ENCODE measurements at places on chromosomes 2 and 18.

GRCh38 chr2:73218298-73218697 lies 4.3 kb downstream of the SMYD5 start:
- no peak for DNase-seq

DNA sequence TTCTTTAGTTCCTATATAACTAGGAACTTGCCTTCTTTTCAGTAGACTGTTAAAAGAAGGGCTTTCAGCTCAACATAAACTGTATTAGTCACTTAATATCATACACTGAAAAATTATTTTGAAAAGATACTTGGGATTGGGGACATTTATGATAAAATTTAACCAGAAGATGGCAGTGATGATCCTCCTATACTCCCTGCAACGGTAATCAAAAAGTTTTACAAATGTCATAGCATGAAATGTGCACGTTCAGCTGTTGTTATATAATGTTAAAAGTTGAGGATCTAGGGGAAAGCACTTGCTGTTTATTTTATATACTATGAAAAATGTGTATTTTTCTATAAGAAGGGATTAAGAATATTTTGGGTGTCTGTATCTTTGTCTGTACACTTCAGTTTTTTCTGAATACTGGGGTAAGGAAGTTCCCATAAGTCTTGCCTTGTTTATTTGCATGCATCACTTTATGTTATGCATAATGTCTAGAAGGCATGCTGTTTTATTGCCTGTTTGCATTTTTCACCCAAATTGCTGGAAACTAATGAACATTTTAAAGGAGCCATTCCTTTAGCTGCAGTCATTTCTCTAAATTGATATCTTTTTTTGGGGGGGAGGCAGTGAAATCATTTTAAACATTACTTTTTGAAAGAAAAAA lies 19.0 kb downstream of the DYNC1I2 start:
- DNase-seq, result no peak

DNA sequence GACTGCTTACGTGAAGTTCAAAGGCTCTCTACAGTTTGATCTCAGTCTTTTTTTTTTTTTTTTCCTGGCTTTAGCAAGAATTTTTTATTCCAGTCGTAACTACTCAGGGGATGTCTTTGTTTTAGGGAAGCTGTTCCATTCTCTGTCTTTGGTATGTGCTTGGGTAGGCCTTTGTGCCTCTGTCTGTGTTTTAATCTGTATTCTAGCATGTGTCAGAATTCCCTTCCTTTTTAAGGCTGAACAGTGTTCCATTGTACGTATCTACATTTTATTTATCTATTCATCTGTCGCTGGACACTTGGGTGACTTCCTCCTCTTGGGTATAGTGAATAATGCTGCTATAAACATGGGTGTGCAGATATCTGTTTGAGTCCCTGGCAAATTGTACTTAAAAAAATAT lies 42.6 kb downstream of the MYO1B start:
- no peak for DNase-seq

DNA sequence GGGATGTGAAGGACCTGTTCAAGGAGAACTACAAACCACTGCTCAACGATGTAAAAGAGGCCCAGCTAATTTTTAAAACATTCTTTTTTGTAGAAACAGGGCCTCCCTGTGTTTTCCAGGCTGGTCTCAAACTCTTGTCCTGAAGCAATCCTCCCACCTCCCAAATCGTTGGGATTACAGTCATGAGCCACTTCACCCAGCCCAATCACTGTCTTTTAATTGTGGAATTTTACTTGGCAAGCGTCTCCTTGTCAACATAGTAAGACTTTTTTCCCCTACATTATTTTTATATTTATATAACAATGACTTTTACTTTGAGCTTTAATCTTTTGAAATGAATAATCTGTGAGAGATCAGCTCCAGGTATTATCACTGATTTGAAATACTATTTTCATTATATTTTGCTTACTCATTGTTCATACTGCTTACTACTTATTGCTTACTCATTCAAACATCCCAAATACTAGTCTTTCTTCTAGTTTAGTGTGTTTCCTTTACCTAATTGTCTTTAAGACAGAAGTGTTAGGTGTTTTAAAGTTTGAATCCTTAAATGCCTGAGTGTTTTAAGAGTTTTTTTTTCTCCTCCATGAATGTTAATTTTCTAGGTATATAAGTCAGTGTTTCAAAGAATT lies 48.9 kb downstream of the PTPN4 start:
- no peak for DNase-seq

DNA sequence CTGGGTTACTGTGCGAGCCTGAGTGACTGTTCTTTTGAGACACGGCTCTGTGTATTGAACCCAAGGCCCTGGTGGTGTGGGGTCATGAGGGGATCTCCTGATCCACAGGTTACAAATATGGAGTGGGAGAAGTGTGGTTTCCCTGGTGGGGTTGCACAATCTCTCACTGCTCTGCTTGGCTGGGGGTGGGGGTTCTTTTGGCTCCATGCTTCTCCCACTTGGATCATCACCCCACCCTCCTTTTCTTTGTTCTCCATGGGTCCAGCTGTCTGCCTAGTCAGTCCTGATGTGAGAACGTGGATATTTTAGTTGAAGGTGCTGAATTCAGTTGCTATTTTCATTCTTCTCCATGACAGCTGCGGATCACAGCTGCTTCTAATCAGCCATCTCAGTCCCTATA lies 37.8 kb downstream of the AGPS start:
- DNase-seq, result no peak

DNA sequence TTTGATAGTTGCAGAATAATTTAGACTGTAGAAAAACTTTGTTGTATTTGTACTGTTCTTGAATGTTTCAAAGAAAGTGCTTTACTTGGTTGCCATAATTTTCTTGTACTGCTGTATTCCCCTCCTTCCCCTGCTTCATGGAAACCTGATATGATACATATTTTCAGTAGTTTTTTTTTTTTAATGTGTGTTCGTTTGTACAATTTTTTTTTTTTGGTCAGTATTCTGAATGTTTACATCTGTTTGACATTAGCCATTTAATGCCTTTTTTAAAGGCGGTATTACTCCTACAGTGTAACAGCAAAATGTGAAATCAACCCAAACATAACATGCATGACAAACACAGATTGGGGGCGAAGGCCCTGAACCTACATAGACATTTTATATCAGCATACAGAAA lies 172.3 kb downstream of the ASXL3 start:
- no peak for DNase-seq

GRCh38 chr2:213121690-213122089 lies 29.7 kb downstream of the IKZF2 start:
- DNase-seq, result no peak

DNA sequence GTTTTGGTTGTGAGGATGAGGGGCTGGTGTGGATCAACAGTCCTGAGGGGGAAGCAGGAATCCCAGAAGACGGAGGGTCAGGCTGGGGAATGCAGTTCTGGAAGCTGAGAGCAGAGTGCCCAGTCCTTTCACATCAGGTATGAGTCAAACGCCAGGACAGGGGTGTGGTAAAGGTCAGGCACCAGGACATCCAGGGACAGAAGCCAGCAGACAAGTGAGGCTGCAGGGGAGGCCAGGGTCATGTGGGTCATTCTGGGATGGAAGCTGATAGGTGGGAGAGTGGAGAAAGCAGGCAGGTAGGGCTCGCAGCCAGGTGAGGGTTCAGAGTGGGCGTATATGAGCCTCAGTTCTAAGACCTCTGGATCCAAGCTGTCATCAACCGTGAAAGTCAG lies 12.8 kb upstream of the GNLY start:
- DNase-seq, result no peak

DNA sequence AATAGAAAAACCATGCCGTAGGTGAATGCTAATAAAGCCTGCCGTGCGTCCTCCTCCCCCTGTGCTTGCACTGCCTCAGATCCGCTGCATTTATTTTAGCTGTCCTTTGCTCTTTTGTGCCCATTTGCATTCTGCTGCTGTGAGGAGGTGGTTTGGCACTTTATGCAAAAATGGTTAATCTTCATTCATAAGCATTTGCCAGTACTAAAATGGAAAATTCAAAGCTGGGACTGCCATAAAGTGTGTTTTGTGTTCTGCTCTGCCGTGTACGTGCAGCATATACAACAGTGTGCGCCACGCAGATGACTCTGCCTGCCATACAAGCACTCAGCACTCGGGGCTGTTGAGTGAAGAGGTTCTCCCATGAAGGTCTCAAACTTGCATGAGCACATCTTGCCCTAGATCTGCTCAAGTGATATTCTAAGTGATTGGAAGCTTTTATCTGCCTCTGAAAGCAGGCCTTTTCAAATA lies 73.6 kb downstream of the SPATS2L start:
- DNase-seq, result no peak

- DNase-seq, result no peak
Observed at GRCh38 chr2:141554810-141555209, 576.0 kb downstream of the LRP1B start.

DNA sequence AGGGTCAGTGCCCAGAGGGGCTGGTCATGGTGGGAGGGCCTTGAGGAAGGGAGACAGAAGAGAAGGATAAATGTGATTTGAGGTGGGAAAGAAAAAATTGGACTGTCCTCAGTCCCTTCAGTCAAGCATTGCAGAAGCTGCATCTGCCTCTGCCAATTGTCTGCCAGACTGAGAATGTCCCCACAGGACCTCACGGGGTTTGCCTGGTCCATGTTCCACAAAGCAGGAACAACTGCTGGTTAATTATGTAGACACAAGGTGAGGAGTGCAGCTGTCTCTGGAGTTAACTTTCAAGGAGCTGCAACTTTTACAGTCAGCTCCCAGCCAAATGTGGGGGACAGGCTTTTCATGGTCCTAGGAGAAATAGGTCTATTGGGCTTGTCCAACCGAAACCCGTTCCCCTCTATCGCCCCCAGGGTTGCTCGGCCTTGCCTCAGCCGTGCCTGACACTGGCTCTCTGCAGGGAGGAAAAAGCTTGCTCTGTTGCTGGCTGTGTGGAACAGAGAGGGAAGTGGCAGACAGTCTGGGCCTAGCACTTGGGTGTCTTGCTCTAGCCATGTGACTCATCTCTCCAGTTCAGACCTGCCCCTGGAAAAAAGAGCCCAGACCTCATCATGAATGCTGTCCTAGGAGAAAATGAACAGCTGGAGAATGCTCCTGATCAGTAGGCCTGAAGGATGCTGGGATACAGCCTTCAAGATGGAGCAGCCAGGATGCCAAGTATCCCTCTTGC lies 31.1 kb upstream of the PAX8 start:
- DNase-seq, result no peak

- DNase-seq, result no peak
Observed at GRCh38 chr2:9648821-9649220, 18.0 kb upstream of the YWHAQ start.

GRCh38 chr2:120344976-120345581 lies 857 bp upstream of the INHBB start:
- DNase-seq, result peak; percentile 10

GRCh38 chr18:52995875-52996274 lies 655.9 kb downstream of the DCC start:
- no peak for DNase-seq

DNA sequence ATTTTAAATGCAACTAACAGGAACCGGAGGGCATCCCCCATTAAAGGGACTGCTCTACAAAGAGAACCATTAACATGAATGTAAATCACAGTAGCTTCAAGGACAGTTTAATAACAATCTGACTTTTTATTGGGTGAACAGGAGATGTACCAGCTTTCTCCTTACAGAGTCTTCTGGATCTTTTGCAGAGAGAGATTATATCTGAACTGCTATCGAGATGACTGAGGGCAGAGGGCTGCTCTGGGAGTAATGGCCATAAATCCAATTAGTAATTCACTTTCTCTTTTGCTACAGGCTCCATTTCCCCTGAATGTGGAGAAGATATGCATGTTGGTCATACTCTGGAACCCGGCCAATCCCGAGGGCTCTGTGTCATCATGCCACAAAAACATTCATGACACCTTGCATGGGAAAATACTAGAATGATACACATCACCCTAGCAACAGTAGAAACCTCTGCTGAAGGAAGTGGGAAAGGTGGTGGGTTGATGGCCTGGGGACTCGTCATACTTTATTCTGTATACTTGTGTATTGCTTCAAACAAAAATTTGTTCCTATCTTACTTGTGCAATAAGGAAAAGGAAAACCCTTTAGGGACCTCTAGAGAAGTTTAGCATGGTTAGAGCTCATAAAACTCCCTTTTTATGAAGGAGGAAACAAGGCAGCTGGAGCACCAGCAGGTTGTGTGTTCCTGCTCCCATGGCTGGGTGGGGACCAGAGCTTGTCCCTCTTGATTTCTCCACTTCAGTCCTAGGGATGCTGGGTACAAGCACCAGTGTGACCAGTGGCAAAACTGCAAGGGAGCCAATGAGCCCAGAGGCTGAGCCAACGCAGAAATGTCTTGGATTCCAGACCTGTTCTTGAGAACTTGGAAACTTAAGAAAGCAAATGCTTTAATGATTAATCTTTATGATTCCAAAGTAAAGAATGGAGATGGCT lies 26.0 kb downstream of the CTAGE1 start:
- DNase-seq, result peak; percentile 28

- no peak for DNase-seq
Observed at GRCh38 chr18:76051396-76052226, 443.4 kb downstream of the ZNF516 start.

DNA sequence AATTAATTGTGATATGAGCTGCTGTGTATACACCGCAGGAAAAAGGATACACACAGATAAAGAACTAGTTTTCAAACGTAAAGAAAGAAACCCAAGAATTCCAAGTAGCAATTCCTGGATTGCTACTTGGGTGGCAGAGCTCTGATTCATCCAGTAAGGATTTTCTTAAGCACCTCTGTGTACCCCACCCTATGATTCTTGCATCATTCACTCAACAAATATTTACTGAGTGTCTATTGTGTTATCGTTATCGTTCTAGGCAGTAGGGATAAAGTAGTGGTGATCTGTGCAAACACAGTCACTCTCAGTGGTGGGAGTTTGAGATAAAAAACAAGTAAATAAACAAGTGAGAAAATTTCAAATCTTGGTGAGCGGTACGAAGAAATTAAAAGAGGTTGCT lies 4.9 kb upstream of the TMEM200C start:
- DNase-seq, result no peak

GRCh38 chr2:238895891-238896600 lies 48.2 kb downstream of the TWIST2 start:
- no peak for DNase-seq

DNA sequence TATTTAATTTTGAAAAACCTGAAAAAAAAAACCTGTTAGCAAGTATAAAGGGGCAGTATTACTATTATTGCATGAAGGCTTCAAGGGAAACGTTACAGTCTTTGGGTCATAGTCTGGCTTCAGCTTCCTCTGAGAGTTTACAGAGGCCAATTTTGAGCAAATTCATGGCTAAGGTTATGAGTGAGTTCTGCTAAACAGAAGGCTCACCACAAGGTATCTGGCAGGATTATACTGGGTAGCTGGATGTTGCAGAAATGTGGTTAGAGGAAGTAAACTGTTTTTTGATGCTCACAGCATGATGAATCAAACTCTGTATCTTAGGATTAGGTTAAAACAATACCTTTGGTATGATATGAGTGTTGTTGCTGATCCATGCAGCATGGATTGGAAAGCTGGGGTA lies 9.3 kb downstream of the MRPL19 start:
- no peak for DNase-seq

GRCh38 chr2:105556366-105556765 lies 157.5 kb upstream of the FHL2 start:
- no peak for DNase-seq

- no peak for DNase-seq
Observed at GRCh38 chr2:47265158-47265557, 110.0 kb upstream of the STPG4 start.
